ENCODE measurements at places on chromosomes 2 and 18.

DNA sequence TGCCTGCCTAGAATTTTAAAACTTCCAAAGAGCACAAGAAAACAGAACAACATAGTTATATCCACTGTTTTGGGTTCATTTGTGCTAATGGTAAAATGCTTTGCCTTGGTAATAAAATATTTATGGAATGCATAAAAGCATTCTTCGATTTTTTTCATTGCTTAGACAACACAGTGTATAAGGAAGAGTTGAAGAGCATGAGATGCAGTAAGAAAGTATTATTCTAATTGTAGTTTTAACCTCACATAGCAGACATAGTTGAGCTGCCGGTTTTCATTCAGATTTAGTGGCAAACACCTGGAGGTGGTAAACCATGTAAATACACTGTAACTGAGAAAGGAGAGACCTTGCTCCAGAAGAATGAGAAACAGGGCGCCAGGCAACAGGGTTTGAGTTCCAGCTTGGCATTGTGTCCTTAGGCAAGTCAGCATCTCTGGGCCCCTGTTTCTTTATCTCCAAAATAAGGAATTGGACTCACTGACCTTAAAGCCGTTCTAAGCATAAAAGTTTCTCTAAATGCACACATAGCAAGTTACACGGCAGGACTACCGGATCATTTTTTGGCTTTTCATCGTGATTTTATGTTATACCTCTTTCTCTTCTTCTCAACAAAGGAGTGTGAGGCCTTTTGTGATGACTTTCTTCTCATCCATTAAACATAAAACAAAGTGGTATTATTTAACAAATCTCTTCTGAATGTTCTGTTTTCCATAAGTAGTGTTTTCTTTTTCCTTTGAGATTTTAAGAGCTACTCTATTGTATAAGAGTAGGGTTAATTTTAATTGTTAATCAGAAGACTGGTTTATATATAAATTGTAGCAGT is 7.9 kb downstream of the UGP2 start:
- DNase-seq, result no peak

DNA sequence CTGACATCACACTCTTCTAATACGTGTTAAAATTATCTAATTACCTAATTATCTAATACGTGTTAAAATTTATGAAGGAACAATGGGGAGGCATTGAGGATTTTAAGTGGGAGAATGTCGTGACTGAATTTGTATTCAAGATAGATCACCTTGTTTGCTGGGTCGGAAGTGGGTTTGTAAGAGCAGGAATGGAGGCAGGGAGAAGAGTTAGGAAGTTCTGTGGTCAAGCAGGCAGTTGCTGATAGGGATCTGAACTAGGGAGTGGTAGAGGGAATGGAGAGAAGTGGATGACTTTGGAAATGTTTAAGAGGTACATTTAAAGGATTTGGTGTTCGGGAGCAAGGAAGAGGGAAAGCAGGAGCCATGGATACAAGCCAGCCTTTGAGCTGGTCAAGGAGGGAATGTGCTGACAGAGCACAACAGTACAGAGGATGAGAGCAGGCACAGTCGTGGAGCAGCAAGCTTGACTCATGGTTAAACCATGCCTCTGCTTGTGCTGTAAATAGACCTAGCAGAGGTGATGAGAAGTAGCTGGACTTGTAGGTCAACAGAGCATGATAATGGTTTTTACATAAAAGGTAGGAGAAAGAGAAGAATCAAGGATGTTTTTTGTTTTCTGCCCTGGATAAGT is 16.2 kb downstream of the IL18RAP start:
- DNase-seq, result no peak

DNA sequence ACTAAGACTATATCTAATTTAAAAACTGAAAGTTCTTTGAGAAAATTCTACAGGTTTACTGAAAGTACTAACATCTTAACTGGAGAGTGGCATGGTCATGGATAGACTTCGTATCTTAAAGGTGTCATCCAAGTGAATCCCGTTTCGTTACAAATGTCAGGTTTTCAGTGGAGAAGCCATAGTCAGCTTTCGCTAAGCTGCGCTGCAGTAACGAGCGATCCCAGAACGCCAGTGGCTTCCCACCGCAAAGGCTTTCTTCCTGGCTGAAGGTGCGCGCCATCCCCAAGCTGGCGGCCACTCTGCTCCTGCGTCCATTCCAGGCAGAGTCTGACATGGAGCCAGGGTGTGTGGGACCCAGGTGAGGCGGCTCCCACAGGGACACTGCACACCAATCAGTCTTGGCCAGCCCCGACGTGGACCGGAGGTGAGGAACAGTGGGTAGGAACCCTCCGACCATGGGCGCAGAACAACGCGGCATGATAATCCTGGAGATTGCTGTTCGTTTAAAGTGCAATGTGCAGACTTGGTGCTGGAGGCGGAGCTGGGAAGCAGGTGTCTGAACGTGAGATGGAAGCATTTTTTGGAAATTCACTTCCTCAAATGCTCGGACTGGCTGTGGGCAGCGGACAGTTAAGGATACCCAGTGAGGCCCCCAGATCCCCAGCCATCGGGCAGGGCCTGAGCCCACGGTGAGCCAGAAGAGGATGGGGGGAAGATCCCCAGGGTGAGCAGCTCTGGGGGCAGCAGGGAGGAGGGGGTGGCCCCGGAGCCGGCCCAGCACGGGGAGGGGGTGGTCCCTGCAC is 27.8 kb upstream of the KCNG2 start:
- DNase-seq, result no peak

DNA sequence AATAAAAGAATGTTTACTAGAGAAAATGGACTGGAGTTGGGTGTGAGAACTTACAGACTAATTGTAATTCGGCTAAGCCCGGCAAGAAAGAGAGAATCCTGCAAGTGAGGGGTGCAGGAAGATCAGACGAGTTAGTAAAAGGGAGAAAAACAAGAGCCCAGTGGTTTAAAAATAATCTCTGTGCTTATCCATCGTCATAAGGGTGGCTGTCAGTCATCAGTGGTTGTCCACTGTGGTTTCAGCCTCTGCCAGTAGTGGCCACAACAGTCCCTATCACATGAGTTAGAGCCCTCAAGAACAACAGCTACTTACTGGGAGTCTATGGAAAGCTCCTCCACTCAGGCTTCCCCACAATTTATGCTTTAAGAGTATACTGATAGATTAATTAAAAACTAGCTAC is 239.8 kb downstream of the SETBP1 start:
- DNase-seq, result no peak

DNA sequence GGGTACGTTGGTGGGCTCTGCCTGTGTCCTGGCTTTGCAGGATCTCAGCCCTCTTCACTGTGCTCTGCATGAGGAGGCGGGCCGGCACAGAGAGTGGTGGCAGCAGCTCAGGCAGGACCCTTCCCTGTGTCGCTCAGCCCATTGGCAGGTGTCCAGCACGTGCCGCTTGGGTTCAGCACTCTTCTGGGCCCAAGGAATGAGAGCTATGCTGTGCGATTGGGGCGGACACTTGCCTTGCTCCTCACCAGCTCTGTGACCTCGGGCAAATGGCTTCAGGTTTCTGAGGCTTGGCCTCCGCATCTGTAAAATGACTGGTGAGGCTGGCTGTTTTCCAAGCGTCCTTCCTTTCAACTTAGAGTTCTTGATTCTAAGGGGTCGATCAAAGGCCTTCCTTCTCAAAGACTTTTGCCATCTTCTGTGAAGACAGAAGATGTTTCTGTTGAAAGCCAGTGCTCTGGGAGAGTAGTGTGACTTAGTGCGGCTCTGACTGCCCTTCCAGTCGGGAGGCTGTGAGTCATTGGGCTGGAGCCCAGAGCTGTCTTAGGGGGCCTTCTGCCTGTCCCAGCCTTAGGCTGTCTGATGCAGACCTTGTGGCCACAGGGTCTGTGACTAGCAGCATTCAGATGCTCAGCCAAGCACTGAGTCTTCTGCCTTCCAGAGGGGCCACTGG is 35.6 kb downstream of the GLI2 start:
- DNase-seq, result peak; percentile 83

DNA sequence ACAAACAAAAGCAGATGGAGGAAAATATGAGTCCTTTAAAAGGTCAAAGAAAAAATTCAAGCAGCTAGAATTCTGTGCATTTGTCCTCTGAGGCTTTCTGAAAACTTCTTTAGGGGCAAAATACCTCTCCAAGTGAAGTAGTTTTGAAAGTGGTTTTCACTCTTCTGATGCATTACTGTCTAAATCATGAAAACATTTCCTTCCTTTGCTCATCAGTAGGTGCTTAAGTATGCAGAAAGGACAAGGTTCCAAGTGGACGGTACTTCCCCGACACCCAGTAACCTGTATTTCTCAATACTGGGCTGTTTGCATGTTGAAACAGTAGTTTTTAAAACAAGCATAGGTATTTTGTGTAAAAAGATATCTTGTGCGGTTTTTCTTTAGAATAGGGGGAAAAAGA is 189.1 kb upstream of the ERBB4 start:
- no peak for DNase-seq
